ENCODE measurements at places on chromosomes 3 and 15.

GRCh38 chr15:88419830-88420229, 47.4 kb downstream of the MRPL46 start:
- DNase-seq, result no peak

DNA sequence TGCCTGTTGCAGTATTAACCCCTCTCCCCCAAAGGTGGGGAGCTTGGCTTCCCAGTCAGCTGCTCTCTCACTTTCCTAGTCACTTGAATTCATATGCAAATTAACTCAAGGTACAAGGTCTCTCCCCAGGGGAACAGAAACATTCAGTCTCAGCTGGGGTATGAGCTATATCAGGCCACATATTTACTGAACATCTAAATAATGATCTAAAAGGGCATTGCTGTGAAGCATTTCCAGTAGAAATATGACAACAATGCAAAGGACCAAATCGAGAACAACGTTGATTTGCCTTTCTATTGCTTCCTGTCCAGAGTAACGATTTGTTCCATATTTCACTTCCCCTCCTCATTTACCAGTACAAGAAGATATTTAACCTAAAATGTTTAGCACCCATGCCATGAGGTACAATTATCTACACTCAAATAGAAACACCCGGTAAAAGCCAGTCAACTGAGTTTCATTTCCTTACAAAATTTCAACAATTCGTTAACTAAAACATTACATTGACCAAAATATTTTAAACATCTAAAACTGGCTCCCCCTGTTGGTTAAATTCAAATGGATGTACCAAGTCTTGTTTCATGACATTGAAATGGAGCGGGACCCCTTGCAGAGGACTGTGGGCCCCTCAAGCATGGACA, 36.5 kb upstream of the KLHL6 start:
- DNase-seq, result no peak

DNA sequence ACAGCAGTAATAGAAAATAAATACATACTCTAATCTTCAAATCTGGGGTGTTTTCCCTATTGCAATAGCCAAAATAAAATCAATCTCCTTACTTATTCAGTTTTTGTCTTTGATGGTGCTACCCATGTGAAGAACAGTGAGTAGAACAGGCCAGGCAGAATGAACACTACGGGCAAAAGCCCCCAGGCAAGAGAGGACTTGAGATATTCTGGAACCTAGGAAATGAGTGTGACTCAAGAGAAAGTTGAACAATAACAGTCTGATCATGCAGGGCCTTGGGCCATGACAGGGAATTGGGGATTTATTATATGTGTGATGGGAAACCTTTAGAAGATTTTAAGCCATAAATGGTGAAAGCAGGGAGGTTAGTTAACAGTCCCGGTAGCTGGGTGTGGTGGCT, 14.0 kb upstream of the DUT start:
- no peak for DNase-seq

- no peak for DNase-seq
These were observed 357.7 kb downstream of the CLSTN2 start for GRCh38 chr3:140292684-140293083.

All from stimulated activated CD4-positive, alpha-beta T cell treated with anti-CD3 and anti-CD28 coated beads, Interleukin-12 subunit alpha, Interleukin-12 subunit beta, amount 100 ng/mL, for 4 hours (primary cell).